ENCODE measurements at places on chromosomes 2 and 18.

GRCh38 chr2:17272652-17273525 is 245.4 kb downstream of the RAD51AP2 start:
- no peak for DNase-seq

DNA sequence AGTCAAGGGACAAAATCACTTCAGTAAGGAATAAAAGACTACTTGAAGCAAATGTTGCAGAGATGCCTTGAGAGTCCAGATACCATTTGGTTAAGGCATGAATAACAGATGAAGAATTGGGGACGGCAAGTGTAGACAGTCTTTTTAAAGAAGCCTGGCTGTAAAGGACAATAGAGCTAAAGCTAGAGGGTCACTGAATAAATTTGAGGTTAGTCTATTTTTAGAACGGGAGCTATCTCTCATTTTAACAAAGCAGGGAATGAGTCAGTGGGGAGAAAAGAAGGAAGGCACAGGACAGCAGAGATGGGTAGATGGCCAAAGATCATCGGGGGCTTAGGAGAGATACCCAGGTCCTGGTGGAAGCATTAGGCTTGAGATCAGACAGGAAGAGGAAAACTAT is 30.6 kb upstream of the CHN1 start:
- no peak for DNase-seq

DNA sequence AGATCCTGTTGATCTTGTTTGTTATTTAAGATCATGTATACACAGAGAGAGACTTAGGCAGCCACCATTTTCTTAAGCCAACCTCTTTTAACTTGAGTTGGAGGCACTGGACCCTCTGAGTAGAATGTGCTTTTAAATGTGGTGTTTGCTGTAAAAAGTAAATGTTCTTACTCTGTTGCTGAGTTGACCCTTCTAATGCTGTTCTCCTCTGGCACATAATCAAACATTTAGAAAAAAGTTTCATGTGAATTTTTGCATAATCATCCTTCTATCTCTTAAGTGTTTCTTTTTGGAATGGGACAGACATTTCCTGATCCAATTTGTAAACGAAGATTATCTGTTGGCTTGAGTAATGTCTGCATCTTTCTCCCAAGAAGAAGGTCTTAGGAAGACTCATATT is 255.1 kb upstream of the ETAA1 start:
- DNase-seq, result no peak

GRCh38 chr18:9379118-9379517 is 44.5 kb downstream of the TWSG1 start:
- DNase-seq, result no peak

DNA sequence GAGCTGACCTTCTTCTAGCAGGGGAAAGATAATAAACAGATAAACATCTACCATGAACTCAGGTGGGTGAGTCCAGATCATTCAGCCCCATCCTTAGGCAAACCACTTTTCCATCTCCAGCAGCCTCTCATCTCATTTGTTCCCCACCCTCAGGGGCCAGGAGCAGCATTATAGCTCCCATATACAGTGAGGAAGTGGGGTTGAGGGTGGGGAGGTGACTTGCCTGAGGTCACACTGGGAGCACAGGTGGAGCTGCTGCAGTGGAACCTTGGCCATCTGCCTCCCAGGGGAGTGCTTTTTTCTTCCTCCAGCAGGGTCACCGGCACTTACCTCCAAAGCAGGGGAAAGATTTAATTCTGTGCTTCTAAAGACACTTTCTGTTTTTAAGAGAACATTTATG is 212.5 kb upstream of the SMAD2 start:
- no peak for DNase-seq

- DNase-seq, result no peak
These were observed 141.6 kb downstream of the ICOS start for GRCh38 chr2:204078003-204078698.

DNA sequence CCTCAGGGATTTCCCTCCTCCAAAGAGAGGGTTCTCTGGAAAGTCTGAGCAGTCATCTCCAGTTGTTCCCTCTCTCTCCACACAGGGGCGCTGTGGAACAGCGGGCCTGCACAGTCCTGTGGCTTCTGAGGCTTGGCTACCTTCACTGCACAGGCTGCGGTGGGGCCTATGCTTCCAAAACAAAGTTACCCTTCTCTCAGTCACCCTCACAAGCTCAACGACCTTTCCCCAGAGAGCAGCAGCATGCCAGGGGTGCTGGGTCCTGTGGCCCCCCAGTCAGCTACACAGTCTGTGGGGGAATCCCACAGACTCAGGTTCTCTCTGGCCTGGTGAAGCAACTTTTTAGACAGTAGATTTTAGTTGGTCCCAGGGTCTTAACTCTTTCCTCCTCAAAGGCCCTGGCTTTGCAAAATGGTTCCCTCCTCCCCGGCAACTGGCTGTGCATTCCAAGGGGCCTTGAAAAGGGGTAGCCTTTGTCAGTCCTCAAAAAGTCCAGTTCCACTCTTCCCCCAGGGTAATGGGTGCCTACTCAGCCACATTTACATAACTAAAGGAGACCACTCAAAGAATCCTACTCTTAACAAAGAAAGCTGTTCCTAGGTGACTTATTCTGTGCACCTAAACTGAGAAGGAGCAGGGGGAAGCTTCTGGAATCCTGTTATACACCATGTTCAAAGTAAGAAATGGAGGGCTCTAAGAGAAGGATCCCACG is 14.9 kb downstream of the B3GNT7 start:
- no peak for DNase-seq

DNA sequence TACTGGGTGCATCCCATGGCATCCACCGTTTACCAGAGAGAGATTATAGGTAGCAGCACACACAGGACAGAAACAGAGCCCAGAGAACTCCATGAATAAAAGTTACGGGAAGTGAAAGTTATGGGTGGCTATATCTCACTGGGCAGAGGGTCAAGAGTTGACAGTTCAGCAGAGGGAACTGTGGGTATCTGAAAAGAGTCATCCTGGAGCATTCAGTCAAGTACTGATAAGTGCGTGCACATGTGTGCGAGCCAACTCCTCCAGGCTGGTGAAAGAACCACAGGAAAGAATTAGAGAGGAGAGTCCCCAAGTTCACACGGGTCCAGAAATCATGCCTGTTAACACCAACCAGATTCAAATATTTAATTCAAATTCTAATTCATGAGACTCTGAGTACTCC is 1588.2 kb downstream of the LRP1B start:
- no peak for DNase-seq

DNA sequence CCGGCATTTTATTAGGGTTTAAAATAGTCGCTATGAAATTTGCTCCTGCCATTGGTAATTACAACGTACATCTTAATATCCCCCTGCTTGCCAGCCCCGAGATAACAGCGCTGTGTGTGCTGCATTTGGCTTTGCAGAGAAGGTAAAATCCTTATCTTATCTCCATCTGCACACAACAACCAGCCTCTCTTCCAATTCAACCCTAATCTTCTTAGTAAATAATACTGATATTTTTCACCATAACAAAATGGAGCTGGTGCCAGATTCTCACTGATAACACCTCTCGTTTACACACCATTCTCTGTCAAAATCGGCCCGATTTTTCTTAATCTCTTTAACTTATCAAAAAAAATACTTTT is 61.4 kb upstream of the SIX3 start:
- DNase-seq, result no peak

DNA sequence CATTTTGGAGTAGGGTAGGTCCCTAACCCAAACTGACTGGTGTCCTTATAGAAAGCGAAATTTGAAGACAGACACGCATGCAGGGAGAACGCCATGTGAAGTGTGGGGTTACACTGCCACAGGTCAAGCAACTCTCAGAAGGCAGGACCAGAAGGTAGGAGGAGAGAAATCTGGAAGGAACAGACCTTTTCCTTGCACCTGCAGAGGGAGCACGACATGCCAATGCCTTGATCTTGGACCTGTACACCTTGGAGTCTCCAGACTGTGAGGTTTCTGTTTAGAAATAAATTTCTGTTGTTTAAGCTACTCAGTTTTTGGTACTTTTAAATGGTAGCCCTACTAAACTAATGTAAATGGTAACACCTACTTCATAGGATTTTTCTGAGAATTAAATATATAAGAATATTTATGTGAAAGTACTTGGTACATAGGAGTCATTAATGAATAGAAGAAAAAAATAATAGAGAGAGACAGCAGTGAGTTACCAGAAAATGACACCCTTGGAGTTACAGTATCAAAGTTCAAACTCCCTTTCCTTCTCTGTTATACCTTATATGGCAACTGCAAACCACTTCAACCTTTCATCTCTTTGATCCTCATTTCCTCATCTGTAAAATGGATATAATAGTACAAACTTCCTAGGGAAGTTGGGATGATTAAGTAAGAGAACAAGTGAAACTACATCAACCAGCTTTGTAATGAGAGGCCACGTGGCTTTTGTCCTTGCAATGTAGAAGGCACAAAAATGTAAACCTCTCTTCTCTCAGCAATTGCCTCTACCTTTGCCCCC is 184.9 kb upstream of the PARD3B start:
- DNase-seq, result no peak

DNA sequence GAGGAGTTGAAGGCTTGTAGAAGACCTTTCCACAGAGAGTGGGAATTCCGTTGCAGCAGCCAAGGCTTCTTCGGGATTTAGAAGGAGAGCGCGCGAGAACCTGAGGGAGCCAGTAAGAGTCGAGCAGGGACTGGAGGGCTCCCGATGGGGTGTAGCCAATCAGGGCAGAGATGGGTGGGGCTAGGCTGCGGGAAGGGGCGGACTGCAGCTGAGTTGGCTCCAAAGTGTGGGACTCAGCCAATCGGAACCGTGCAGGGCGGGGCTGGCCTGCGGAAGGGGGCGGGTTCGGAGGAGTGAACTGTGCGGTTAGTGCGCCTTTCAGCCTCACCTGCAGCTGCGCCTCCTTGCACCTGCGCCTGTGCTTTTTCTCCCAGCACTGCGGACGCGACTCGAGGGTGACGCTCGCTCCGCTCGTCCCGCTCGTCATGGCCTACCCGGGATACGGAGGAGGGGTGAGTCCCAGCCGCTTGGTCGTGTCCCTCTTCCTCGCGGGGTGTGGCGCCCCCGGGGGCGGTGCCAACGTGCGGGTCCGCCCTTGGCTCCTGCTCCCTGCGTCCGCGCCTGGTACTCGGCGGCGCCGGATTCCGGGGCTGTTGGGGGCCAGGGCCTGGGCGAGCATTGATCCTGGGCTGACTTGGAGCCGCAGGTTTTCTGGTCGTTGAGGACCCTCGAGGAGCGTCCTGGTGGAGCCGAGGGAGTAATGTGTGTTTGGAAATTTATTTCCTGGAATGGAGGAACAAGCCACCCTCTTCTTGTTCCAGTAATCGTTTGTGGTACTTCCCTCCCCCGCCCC is at the start of gene GCA:
GCA (plus strand) TSS at position 309 of the 793 bp plus-strand sequence; CDS start at position 426, 117 bp downstream.
- peak; percentile 95 for DNase-seq

DNA sequence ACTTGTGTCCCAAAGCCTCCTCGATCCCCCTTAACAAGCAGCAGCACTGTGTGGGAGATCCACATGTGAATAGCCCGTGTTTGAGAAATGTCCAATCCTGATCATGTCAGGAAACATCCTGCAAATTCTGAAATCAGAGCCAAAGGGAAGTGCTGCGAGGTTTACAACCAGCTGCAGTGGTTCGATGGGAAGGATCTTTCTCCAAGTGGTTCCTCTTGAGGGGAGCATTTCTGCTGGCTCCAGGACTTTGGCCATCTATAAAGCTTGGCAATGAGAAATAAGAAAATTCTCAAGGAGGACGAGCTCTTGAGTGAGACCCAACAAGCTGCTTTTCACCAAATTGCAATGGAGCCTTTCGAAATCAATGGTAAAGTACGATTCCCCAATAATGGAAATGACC is at the start of gene MARCO:
MARCO (plus strand) TSS at position 164 of the 400 bp plus-strand sequence; CDS start at position 271, 107 bp downstream.
- DNase-seq, result no peak

DNA sequence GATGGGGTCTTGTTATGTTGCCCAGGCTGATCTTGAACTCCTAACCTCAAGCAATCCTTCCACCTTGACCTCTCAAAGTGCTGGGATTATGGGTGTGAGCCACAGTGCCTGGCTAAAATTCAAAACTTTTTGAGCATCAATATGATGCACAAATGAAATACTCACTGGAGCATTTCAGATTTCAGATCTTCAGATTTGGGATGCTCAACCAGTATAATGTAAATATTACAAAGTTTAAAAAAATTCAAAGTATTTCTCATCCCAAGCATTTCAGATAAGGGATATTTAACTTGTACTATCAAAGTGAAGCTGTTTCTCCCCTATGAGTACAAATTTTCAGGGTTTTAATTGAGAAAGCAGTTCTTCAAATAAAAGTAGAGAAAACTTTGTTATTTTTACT is 164.1 kb upstream of the CCDC68 start:
- DNase-seq, result no peak

DNA sequence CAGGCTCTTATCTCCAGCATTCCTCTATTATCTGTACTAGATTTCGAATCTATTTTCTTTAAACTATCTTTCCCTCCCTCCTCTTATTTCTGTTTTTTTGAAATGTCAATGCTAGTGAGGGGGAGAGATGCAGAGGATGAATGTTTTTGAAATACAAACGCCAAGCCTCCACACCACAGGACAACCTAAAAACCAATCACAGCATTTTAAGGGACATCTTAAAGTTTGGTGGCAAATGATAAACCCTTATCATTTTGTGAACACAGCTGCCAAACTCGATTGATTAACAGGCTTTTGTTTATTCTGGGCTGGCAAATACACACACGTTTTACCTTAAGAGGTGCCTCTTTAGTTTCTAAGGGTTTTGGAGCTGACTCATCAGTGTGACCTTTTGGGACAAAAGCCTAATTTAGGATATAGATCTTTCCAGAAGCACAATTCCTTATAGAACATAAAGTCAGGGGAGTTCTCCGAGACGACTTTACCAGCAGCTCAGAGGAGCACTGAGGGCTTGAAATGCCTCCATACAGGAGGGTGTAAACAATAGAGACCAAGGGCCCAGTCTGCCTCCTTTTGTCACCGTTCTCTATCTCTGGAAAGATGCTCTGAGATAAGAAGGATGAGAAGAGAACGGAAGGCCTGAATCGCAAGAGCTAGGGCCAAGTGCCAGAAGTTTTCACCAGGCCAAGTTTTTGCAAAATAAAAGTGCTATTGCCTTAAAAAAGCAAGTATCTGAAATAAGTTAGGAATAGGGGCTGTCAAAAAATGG is 4.2 kb upstream of the MEIS1 start:
- no peak for DNase-seq

DNA sequence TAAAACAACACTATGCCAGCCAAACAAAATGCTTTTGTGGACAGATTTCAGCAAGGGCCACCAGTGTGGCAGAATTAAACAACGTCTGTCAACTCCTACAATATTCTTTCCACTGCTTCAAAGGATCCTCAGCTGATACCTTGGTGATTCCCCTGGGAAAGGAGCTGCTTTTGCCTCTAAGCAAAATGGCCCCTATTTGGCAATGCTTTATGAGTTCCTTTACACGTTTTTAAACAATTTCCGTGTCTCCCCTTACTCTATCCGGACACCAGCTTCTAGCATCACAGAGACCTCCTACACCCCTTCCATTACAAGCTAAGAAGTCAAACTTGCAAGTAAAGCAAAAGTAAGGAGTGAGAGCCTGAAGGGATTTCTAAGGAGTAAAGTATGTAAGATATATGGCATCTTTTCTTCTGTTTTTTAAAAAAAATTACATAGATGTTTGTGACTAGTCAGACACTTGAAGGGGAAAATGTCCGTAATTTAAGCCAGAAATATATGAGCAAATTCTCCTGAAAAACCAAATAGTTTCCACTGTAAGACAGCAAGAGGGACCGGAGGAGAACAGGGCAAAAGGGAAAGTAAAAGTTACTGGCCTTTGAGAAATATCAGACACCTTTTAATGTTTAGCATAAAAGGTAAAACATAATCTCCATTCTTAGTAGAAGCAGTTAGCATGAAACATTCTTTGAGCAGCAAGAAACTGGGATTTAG is 1.9 kb downstream of the SOS1 start:
- no peak for DNase-seq

GRCh38 chr2:33806041-33806440 is 206.9 kb upstream of the FAM98A start:
- no peak for DNase-seq

Data from activated T-helper 1 cell treated with anti-CD3 and anti-CD28 coated beads, Interleukin-2, amount 50 U/mL, for 16 hours (primary cell).